AML-193 (cell line): ENCODE measurements at places on chromosomes 5 and 9.

- no peak for DNase-seq
Observed at GRCh38 chr5:13660072-13660471, 284.4 kb downstream of the DNAH5 start.

- DNase-seq: no peak
Observed at GRCh38 chr5:133030343-133031005, 4.1 kb upstream of the ZCCHC10 start.

GRCh38 chr9:121559183-121559582 is 59.5 kb upstream of the GGTA1 start:
- no peak for DNase-seq

GRCh38 chr9:124444166-124444565 is 6.1 kb upstream of the ADGRD2 start:
- DNase-seq: no peak

- no peak for DNase-seq
Observed at GRCh38 chr9:72919246-72919945, 33.5 kb downstream of the ALDH1A1 start.

- no peak for DNase-seq
Observed at GRCh38 chr9:70924380-70924779, 197.0 kb downstream of the TRPM3 start.

GRCh38 chr5:122149321-122150090 is 20.2 kb downstream of the ZNF474 start:
- no peak for DNase-seq
